ENCODE measurements at places on chromosomes 12 and 14.

GRCh38 chr14:80979951-80980350 is 24.5 kb downstream of the TSHR start:
- DNase-seq, result no peak

DNA sequence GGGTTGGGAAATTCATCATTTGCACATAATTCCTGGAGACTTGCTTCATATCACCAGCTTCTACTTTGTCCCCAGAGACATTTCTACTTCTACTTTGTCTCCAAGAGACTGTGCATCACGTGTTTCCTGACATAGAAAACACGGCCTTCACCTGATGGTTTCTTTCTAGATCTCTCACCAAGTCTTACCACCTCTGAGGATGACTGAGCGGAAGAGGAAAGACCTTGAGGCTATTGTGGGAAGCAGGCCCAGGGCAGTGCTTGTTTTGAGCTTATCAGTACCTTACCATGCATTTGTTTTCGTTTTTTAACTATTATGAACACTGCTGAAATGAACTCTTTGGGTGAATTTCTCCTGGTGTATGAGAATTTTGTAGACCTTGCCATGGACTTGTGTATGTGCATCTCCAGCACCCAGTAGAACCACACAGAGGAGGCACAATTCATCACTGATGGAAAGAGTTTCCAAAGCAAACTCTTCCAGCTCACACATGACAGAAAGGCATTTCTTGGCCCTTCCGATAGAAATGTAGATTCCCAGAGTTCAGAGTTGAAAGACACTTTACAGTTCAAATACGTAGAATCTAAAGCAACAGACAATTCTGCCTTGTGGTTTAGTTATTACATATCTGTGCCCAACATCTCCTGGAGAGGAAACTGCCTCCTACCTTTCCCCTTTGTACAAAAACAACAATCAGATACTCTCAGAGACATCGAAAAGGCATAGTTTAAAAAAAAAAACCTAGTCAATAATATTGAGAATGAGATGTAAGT is 434.7 kb downstream of the FUT8 start:
- no peak for DNase-seq

DNA sequence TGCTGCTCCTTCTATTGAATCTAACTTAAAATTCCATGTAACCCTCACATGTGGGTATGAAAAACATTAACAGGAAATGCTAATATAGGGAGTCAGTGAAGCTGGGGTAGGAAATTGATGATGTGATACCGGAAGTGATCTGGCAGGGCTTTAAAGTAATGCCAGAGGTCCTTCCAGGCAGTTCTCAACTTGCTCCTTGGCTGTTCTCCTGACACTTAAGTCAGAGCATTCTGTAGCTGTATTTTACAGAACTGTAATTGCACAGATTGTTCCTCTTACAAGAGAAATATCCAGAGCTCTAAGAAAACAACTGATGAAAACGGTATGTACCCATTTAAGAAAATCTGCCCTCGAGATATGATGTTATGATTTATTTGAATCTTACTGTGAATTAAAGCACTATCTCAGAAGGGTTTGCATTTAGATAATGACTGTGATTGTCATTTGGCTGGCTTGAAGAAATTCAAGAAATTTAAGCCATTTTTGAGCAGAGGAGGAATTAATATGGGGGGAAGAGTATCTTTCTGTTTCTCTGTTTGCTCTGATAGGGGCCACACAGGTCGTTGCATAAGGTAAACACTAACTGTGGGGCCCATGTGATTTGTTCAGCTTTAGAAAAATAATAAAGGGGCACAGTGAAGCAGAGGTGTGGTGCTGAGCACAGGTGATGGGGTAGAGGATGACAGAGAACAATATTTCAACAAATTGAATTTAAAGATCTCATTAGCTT is 88.4 kb downstream of the BBS10 start:
- no peak for DNase-seq

DNA sequence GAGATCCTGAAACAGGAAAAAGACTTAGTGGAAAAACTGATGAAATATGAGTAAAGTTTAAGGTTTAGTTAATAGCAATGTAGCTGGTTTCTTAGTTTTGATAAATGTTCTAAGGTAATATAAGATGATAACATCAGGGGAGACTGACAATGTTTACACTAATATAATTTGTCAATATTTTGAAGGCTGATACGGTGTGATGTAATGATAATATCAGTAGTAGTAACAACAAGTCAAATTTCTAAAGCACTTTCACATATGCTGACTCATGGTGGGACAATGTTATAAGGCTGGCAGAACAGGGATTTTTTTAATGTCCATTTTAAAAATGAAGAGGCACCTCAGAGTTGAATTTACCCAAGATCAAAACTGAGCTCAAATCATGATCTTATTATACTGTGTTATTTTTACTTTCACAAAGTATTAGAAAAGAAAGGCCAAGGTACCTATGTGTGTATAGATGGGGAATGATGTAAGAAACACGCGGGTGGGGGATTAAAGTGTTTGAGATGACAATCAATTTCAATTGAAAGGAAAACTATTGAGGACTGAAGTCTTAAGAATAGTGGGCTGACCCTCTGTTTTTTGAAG is 2.4 kb upstream of the FLRT2 start:
- no peak for DNase-seq

DNA sequence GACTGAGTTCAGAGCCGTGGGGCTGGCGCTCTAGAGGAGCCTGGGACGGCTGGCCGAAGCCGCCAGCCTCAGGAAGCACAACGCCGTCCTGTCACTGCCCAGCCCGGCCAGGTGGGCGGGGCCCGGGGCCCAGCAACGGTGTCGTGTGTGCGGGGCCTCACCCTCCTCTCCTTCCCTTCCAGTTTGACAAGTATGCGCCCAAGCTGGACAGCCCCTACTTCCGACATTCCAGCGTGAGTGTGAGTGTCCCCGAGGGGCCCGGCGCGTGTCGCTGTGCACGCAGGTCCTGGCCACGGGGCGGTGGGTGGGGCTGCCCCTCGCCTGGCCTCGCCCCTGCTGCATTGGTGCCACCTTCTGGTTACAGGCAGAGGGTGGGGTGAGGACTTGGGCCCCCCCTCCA is 38.3 kb downstream of the LRCOL1 start:
- no peak for DNase-seq

- no peak for DNase-seq
These were observed 33.8 kb upstream of the SMUG1 start for GRCh38 chr12:54222609-54223008.
